Iris pigment epithelial cell (primary cell): ENCODE measurements at places on chromosomes 1 and 21.

GRCh38 chr21:34075760-34076660 is 2.6 kb downstream of the MRPS6 start:
- DNase-seq: peak; percentile 53

GRCh38 chr1:37944086-37944763 is 2.6 kb downstream of the INPP5B start:
- peak; percentile 77 for DNase-seq

DNA sequence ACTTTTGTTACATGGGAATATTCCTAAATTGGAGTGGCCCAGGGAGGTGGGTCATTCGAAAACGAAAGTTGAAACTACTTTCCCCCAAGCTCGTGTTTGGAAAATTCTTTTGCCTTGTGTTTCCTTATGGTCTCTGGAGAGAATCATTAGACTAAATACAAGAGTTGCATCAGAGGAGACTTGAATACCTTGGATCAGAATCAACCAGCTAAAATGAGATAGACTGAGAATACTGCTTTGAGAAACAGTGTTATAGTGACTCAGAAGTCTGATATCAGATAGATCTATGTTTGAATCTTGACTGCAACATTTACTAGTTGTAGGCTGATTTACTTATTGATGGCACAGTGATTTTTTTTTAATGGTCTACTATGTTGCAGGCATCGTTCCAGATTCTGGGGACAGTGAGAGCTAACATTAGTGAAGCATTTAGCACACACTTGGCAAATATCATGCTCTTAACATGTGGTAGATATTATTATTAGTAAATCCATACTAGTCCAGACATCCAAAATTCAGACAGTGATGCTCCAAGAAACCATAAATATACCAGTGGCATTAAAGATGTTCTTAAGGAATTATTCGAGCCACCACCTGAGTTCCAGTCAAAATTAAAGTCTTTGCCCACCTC is 12.9 kb upstream of the ACTN2 start:
- peak; percentile 27 for DNase-seq

DNA sequence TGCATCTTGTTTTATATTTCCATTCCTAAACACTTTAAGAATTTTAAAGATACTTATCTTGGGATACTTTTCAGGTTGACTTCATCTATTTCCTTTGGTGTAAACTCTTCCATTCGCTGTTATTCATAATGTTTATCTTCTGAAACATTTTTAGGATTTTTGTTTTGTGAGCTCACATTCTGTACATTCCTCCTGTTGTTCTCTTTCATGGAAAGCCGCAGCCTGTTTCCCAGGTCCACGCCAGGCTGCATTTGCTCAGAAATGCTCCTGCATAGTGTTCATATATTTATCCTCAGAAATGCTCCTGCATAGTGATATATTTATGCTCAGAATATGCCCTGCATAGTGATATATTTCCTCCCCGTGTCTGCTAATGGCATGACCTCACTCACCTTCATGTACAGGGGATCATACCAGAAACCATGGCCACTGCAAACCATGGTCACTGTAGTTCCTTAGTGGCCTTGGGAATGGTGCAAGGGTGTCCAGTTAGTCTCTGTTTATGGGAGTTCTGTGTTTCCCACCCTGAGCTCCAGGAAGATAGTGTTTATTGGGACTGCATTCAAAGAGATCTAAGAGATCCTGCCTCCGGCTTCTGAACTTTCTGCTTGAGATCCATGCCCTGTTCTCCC is 153.9 kb upstream of the GREM2 start:
- DNase-seq: peak; percentile 88

GRCh38 chr1:178037510-178038253 is 56.2 kb upstream of the RASAL2 start:
- DNase-seq: peak; percentile 82

GRCh38 chr1:25874635-25875153 is 814 bp downstream of the PAQR7 start:
- DNase-seq: no peak

DNA sequence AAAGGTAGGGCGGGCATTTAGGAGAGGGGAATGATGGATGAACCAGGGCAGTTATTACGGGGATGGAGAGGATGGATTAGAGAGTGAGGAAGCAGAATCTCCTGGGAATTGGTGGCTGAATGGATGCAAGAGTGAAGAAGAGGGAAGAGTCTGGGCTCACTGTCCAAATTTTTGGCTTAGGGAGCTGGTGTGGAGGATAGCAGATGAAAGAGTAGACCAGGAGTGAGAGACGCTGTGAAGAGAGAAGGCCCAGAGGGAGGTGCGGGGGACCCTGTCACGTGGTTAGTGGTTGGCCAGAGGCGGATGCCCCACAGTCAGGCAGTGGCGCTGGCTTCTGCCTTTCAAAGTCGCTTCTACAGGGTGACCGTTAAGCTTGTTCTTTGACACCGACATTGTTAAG is 78.4 kb downstream of the PEX14 start:
- DNase-seq: peak; percentile 9

DNA sequence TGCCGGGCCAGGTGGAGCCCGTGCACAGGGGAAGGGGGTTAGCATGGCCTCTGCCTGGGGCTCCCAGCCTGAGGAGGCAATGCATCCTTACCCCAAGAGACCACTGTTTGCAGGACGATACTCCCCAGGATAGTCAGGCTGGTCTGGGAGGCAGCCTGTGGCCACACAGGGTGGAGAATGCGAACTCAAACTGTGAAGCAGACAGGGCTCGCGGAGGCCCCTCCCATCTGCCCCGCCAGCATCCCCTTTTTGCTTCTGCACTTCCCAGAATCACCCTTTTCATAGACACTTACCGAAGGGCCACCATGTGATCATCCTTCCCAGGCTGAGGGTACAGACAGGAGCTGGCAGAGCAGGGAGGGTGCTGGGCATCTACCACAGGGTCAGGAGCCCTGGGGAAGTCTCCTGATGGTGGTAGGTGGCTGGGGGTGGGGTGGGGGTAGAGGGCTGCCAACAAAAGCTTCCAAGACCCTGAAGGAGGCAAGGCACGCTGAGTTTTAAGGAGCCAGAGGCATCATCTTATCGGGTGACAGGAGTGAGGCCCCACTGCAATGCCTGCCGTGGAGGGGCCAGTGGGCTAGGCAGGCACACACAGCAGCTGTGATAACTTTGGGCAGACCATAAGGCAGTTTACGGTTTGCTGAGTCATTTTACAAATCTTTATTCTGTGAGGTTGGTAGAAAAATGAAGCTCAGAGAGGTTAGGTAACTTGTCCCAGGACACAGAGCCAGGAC is 31.3 kb upstream of the BTG2 start:
- no peak for DNase-seq

GRCh38 chr1:112454316-112454715 is 54.4 kb upstream of the WNT2B start:
- DNase-seq: no peak

DNA sequence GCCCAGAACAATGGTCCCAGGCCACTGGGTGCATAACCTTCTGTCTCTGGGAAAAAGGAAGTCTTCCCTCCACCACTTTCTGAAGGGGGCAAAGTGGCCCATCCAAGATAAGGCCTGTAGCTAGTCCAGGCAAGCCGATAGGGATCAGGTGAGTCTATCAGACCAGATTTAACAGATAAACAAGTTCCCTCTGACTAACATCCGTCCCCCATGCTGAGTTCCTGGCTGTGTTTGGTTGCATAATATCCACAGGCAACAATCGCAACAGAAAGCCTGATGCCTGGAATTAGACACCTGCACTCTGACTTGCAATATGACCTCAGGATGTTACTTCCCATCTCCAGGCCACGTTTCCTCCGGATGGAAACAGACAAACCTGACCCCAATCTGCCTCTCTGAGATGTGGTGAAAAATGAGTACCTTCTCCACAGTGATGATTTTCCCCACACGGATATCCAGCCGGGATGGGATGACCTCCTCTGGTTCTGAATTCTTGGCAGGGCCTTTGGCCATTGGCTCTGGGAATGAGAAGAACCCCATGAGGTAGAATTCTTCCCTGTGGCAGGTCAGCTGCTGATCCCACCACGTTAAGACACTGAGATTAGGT is 36.4 kb downstream of the YARS1 start:
- DNase-seq: peak; percentile 78

DNA sequence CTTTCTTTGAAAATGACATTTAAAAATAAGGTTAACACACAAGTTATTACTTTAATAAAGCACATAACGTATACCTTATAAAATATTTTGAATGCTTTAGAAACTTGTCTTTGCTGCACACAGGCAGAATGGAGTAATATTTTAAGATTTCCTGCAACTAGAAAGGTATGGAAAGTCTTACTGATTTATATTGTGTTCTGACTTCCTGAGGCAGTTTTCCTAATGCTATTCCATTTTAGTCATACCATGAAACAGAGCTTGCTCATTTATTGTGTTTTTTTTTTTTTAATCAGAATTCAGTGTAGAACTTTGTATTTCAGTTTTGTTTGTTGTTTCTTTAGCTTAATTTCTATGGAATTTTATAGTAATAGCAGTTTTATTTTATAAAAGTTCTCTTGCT is 60.9 kb upstream of the S1PR1 start:
- DNase-seq: no peak

- DNase-seq: no peak
Measured at GRCh38 chr1:3222042-3222692, 153.2 kb downstream of the PRDM16 start.
